Nucleus accumbens (tissue), 56 donors: ENCODE measurements at places on chromosomes 5 and 9.

DNA sequence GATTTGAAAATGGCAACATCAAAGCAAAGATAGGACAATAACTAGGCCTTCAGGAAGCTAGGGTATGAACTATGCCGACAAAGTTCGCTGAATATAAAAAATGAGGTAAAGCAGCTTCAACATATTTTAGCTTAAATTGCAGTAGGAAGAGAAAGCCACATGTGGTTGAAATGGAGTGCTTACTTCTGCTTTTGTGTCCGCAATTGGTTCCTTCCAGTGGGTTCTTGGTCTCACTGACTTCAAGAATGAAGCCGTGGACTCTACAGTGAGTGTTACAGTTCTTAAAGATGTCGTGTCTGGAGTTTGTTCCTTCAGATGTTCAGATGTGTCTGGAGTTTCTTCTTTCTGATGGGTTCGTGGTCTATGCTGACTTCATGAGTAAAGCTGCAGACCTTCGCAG is 95.2 kb downstream of the APTX start:
- no peak for DNase-seq

DNA sequence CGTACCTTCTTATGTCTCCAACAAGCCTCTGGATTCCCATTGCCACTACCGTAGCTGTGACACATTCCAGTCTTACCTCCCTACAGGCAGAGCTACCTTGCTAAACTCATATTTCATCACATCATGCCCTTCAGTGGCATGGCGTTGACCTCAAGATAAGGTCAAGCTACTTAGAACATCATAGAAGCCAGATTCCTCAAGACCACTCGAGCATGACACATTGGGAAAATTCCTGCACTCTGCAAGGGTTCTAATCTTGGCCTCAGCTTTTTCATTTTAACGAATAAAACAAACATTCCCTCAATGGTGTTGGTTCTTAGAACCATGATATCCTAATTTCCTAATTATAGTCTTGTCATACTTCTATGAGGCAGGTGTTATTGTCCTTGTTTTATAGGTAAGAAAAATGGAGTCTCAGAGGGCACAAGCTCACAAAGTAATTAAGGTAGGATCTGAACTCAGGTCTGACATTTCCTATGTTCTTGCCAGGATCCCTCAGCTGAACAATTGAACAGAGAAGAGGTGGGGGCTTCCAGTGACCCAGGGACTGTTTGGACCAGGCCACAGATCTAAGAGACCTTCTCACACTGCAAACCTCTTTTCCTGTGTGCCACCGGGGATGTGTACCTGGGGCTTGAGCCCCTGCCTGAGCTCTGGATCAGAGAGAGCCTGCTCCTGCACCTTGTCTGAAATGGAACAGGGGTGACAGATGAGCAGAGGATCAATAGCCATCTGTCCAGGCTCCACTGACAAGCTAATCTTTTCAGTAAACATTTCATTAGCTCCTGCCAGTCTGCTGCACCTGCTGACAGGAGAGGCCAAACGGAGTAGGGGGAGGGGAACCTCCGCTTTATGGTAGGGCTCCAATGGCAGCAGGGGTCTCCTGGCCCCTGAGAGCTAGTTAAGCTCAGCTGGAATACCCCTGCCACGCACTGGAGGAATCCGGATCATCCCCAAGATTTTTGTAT is 49.3 kb downstream of the ALG2 start:
- no peak for DNase-seq

- DNase-seq = no peak
Measured at GRCh38 chr5:55406292-55406691, 98.5 kb downstream of the MTREX start.

- no peak for DNase-seq
Measured at GRCh38 chr9:3825721-3826120, 299.9 kb upstream of the RFX3 start.

DNA sequence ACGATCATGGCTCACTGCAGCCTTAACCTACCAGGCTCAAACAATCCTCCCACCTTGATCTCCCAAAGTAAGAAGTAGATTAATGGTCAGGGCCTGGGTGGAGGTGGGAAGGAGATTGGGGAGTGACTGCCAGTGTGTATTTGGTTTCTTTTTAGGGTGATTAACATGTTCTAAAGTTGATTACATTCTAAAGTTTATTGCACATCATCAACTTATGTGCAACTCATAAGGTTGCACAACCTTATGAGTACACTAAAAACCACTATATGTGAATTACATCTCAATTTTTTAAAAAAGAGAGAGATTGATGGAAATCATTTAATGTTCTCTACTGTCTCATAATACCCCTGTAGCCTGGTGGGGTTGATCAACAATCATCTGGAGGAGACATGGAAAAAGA is 218.1 kb downstream of the AOPEP start:
- no peak for DNase-seq

DNA sequence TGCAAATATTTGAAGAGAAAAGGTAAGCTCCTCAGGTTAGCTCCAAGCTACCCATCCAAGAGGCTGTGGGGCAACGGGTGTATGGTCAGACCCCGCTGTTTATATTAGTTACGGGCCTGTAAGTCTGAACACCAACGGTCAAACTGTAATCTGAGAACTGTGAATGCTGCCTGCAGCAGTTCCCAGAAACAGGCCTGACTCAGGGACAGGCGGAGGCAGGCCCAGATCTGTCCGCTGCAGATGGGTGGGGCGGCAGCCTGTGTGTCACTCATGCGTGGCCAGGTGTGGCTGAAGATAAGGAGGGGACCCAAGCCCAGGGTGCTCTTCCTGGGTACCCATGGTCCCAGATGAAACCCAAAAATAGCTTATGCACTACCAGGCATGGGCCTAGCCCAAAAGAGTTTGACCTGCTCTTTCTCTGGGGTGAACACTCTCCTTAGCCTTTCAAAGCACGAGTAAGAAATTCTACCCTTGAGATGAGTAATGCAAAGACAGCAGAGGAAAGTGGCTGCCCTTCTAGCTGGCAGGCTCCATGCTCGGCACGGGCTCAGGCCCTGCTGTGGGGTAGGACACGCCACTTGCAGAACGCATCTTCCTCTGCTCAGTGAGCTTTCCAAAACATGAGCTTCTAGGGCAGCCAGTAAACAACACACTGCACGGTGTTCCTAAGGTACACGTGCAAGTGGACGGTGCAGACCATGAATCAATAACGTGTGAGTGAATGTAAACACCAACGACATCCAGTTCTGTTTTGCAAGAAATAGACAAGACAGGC is 9.1 kb downstream of the UBAC1 start:
- DNase-seq = no peak

- no peak for DNase-seq
Measured at GRCh38 chr5:106940986-106941385, 729.8 kb downstream of the EFNA5 start.

DNA sequence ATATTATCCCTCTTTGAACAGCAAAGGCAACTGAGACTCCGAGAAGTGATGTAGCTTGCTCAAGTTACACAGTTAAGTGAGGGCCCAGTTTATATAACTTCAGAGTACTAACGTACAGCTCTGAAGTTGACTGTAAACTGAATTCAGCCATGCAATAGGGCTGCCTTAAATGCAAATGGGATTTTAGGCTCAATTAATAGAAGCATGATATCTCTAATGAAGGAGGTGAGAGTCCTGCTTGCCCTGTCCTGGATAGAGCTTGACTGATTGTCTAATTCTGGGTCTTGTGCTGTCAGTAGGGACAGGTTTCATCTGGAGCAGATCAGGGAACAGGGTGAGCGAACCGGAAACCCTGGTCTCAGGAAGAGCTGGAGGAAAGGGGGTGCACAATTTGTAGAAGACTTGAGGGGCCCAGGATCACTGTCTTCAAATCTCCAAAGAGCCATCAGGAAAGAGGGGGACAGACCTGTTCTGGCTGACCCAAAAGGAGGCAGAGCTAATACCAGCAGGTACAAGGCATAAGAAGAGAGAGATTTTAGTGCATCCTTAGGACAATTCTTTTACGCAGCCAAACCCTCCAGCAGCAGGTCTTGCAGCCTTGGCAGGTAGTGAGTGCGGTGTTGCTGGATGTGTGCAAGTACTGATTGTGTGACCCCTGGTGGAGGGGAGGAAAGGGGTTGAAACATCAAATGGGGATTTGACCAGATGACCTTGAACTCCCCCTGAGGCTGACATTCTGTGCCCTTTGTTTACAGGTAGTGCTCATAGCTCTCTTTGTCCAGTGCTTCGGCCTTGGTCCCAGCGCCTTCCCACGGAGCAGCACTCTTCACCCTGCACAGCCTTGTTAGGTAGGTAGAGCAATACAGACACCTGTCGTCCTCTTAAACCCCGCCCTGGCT is 13.0 kb downstream of the GSN start:
- no peak for DNase-seq

DNA sequence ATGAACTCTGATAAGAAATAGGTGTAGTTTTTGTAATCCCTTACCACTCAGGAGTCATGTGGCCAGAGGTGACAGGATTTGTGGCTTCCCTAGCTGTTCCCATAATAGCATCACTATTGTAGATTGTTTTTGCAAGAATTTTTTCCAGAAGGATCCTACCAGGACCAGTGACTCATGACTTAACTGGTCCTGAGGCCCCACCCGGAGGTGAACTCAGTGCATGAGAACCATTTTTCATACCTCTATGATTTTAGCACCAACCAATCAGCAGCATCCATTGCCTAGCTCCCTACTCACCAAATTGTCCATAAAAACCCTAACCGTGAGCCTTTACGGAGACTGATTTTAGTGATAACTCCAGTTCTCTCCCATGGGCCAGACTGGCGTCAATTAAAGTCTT is 484.8 kb downstream of the PSAT1 start:
- no peak for DNase-seq

DNA sequence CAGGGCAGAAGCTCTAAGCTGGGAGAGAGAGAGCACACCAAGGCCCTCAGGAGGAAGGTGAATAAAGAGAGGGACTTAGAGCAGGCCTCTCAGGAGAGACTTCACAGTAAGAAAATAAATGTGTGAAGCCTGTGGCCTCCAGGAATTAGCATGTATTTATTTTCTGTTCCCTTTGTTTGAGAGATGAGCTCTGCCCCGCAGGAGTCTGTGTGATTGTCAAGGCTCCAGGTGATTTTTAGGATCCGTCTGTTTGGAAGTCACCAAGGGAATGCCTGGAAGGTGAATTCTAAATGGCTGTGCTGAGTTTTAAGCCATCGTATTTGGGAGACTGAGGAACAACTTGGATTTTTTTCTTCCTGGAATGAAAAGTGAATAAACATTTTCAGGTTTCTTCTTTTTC is 108.3 kb upstream of the ICE1 start:
- no peak for DNase-seq

DNA sequence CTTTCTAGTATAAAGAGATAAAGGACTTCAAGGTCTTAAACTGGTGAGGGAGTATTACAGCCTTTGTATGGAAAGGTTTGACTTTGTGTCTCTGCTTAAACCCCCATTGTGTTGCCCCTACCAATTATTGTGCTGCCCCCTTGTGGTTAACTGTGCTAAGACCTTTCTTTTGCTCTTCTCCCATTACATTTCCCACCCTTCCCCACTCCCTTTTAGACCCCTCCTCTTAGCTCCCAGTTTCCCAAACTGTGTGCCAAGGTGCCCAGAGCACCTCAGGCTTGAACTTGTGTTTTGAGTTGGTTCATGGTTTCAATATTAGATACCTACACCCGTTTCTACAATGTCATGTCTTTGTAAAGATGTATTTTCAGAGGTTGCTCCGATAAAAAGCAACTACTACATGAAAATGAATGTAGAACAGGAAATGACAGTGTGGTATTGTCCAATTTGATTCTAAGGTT is 2.9 kb downstream of the JAK2 start:
- DNase-seq = peak; percentile 18

- DNase-seq = peak; percentile 77
Measured at GRCh38 chr5:72509401-72509800, 2.2 kb upstream of the ZNF366 start.

DNA sequence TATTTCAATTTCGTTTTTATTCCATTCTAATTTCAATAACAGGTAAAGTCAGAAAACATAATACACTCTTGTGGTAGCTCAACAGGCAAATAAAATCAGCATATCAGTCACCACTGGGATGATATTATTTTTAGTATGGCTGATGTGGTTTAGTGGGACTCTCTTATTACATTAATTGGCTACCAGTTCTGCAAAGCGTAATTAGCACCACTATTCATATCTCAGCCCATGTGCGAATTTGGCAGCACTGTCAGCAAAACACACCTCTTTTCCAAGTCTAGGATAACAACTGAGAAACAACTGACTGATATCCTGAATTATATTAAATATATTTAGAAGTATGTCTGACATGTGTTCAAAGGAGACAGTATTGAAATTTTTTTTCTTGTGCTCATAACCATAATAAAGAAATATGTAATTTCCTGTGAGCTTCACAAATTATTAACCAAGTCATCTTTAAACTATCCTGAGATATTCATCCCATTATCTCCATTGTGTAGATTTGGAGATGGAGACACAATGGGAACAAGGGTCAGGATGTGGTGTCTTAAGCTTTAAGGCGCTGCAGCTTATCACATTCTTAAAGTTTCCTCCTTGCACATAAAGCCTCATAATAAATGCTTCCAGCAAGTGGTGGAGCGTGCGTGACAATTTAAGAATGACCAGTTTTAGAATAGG is 212.4 kb downstream of the TLE1 start:
- DNase-seq = no peak

DNA sequence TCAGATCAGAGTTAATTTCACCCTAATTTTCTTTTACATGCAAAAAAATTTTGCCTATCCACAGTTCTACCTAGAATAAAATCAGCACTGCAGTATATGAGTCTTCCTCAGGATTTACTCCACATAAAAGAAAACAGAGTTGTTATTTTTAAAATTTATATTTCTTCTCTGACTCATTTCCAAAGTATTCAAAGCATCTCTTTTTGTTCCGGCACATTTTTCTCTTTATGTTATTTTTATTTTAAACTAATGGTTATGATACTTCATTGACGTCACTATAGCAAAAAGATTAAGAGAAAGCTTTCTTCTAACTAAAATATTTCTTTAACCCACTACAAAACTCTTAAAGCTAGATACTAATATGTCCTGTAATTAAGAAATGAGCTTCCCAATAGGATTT is 590.4 kb downstream of the PRELID2 start:
- no peak for DNase-seq

GRCh38 chr5:402615-403359 is 40.2 kb upstream of the EXOC3 start:
- DNase-seq = no peak

GRCh38 chr5:13218518-13218917 is 726.0 kb downstream of the DNAH5 start:
- DNase-seq = no peak

GRCh38 chr9:37379835-37380234 is 42.7 kb upstream of the GRHPR start:
- DNase-seq = no peak

DNA sequence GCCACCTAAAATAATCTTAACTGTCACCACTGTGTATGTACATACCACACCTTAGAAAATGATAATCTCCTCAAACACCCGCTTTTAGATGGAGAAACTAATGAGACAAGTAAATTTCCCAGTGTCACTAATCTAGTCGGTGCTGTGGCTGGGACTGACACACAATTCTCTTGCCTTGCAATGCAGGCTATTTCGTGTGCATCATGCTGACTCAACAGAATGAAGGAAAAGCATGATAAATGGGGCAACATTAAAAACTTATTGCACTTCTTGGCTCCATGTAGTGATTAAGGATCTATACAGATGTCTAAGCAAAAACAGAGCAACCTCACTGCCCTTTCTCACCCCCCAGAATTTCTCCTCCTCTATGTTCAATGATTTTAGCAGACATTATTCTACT is 677.9 kb downstream of the DTWD2 start:
- no peak for DNase-seq

GRCh38 chr5:149046196-149046829 is 16.5 kb downstream of the SH3TC2 start:
- no peak for DNase-seq

GRCh38 chr5:73183481-73183891 is 10.5 kb downstream of the TMEM174 start:
- DNase-seq = no peak
